ENCODE measurements at places on chromosomes 12 and 14.

DNA sequence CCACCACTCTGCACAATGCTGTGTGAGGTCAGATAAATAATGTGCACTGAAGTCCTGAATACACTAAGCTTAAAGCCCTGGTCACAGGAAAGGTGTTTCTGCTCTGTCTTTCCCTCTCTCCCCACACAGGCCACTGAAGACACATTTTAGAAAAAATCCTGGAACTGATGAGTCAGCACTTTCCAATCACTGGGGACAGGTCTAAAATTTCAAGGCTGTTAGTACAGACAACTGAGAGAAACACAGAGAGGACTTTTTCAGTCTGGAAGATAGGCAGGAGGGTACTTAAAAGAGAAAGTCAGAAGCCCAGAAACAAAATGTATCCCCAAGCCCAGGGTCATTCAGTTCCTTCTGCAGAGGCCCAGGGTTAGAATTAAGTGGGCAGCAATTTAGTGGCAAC, 333.9 kb upstream of the CCDC196 start:
- no peak for DNase-seq

GRCh38 chr12:131694116-131694838, 16.6 kb upstream of the SFSWAP start:
- no peak for DNase-seq

- no peak for DNase-seq
These were observed at the start of gene ACACB for GRCh38 chr12:109115758-109116610. ACACB (plus strand) TSS chr12:109116587; CDS start chr12:109139406, 22,819 bp downstream.

- no peak for DNase-seq
These were observed 5.0 kb downstream of the BIN2 start for GRCh38 chr12:51318846-51319599.

DNA sequence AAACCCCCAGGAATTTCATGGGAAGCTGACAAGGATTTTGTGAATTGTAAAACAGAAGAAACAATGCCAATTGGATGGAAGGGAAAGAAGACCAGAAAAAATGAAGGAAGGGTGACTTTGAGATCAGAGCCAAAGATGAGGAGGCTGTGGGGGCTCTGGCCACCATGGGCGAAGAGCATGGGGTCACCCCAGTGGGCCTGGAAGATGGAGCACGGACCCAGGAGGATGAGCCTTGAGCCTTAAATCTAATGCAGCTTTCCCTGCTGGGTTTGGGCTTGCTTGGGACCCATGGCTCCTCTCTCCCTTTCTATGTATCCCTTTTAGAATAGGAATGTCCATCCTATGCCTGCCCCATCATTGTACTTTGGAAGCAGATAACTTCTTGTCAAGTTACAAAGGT, 322.2 kb downstream of the TMEM121 start:
- DNase-seq = no peak

DNA sequence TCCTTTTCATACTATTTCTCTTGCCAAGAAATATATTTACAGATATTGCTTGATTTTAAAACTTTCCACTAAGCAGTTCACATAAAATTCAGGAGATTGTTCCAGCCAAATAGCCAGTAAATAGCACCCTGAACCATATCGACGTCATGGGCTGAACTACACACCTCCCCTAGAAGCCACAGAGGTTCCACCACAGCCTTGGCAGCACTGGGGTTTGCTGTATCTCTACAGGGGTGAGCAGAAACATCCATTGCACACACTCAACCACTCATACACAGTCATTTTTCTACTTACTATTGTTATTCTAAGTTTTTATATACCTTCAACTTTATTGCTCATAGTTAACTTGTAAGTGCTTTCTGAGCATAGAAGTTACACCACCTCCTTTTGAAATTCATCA, 8.1 kb upstream of the EIF2S3B start:
- no peak for DNase-seq

- DNase-seq = no peak
These were observed 39.8 kb upstream of the FBXO33 start for GRCh38 chr14:39472078-39472477.
